ENCODE measurements at places on chromosomes 11 and 22.

- DNase-seq = no peak
These were observed 16.9 kb downstream of the MYRF start for GRCh38 chr11:61769169-61769920.

DNA sequence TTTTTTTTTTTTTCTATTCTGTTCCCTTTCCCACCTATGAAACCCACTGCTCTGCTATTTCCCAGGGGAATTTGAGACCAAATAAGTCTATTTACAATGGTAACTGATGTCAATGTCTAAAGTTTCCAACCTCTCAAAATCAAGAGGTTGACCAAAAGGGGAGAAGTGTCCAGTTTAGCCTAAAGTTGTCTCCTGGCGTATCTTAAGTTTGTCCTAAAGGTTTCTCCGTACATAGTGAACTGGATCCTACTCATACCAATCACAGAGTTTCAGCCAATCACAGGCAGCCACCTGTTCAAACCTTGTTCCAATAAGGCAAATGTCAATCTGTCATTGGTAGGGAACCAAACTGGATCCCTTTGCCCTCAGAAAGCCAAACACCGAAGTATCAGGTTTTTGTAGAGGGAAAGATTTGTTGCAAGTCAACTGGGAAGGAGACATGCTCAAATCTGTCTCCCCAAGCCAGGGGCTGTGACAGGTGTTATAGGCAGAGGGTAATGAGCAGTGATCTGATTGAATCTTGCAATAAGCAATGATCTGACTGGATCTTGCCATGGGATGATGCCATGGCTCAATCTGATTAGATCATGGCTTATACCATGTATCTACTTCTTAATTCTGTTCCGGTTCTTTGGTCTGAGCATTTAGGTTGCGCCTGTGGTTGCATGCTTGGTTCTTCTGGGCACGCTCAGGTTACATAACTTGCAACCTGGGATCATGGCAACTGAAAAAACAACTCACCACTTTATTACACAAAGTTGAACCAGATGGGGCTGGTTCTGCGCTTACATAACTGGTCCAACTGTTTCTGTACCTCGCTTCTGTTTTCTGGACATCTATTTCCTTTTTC is 1.1 kb upstream of the VPS37C start:
- DNase-seq = no peak

DNA sequence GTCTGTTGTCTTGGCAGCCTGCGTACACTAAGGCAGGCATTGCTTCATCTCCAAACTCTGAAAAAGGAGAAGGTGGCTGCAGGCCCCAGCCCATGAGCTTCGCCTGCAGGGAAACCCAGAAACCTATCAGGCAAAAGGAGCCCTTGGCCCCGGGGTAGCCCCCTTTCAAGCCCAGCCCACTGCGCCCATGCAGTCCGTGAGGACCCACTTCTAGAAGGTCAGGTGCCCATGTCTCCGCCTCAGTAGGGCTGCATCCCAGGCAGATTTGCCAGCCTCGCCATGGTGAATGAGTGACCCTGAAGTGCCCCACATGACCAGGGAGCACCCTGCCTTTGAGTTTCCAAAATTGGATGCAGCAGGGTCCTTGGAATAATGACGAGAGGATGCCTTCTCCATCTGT is 1158.4 kb downstream of the BRD1 start:
- DNase-seq = no peak

- no peak for DNase-seq
These were observed 12.2 kb downstream of the OR5J2 start for GRCh38 chr11:56188602-56189001.

DNA sequence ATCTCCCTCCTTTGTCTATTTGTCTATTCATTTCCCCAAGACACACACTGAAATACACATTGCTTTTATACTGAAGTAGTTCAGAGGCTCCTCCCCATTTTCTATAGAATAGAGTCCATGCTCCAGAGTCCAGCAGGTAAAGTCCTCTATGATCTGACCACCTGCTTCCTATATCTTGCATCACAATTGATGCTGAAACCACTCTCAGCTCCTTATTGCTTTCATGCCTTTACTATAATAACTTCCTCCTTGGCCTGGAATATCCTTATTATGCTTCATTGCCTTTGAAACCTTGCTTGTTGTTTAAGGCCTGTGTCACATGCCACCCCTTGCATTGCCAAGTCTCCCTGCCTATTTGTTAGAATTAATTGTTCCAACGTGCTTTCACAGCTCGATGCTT is 12.6 kb downstream of the OR6Q1 start:
- no peak for DNase-seq

- DNase-seq = no peak
These were observed 122.3 kb upstream of the SNX19 start for GRCh38 chr11:131038597-131038996.

DNA sequence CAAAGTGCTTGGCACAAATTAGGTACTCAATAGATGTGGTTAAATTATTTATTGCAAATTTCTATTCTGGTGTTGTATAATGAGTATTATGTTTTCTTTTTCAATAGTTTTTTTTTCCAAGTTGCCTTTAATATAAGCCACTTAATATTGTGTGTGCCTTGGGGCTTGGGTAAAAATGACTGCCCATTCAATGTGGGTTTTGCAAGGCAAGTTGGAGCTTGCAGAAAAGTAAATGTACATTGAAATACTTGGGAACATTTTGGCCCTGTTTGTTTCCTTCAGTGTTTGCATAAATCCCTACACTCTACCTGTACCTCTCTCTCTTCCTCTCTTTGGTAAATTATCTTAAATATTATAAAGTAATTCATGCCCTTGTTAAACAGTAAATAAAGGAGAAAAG is 2.1 kb upstream of the CCDC81 start:
- no peak for DNase-seq

GRCh38 chr11:45527898-45528297 is 137.5 kb downstream of the CHST1 start:
- DNase-seq = no peak

GRCh38 chr11:66116576-66117361 is 46.7 kb downstream of the PACS1 start:
- DNase-seq = no peak

DNA sequence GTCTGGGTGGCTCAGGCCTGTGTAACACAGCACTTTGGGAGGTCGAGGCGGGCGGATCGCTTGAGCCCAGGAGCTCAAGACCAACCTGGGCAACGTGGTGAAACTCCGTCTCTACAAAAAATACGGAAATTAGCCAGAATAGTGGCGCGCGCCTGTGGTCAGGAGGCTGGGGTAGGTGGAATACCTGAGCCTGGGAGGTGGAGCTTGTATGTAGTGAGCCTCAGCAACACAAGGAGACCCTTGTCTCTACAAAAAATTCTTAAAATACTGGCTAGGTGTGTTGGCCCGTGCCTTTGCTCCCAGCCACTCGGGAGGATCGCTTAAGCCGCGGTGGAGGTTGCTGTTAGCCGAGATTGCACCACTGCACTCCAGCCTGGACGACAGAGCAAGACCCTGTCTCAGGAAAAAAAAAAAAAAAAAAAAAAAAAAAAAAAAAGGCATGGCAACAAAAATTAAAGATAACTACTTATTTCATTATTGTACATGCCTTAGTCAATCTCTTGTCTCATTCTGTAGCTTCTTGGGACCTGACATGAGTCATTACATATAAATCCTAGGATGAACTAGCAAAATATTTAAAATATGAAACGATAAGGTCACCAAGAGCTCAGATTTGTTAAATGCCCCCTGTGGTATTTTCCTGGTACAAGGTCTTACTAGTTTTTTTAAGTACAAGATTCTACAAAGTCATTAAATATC is 1.1 kb downstream of the TAF1D start:
- no peak for DNase-seq

DNA sequence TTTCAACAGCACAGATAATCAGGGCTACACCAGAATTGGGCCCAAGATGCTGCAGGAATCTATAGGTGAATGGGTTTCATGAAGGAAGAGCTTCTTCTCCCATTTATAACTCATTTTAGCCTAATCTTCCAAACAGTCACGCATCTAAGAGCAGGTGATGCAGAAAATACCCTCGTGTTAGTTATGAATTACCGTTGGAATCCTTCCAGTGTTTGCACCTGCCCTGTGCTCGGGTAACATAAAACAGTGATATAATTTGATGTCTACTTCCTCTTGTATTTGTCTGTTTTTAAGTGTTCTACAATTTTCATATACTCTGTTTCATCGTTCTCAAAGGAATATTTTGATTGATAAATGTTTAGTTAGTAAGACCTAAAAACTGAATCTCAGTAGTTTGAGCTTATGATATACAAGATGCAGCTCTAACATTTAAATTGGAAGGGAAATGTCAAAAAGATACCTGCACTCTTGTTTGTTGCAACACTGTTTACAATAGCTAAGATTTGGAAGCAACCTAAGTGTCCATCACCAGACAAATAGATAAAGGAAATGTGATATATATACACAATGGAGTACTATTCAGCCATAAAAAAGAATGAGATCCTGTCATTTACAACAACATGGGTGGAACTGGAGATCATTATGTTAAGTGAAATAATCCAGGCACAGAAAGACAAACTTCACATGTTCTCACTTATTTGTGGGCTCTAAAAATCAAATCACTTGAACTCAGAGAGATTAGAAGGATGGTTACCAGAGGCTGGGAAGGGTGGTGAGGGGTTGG is 42.1 kb downstream of the PPARA start:
- DNase-seq = no peak

GRCh38 chr11:15276621-15277020 is 161.9 kb downstream of the INSC start:
- no peak for DNase-seq

DNA sequence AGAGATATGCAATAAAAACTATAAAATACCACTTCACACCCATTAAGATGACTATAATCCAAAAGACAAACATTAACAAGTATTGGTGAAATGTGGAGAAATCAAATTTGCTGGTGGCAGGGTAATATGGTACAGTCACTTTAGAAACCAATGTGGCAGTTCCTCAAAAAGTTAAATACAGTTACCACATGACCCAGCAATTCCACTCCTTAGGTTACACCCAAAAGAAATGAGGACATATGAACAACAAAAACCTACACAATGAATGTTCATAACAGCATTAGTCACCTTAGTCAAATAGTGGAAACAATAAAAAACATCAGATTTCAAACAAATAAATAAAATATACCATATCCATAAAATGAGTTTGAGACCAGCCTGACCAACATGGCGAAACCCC is 52.6 kb downstream of the RDX start:
- DNase-seq = no peak

DNA sequence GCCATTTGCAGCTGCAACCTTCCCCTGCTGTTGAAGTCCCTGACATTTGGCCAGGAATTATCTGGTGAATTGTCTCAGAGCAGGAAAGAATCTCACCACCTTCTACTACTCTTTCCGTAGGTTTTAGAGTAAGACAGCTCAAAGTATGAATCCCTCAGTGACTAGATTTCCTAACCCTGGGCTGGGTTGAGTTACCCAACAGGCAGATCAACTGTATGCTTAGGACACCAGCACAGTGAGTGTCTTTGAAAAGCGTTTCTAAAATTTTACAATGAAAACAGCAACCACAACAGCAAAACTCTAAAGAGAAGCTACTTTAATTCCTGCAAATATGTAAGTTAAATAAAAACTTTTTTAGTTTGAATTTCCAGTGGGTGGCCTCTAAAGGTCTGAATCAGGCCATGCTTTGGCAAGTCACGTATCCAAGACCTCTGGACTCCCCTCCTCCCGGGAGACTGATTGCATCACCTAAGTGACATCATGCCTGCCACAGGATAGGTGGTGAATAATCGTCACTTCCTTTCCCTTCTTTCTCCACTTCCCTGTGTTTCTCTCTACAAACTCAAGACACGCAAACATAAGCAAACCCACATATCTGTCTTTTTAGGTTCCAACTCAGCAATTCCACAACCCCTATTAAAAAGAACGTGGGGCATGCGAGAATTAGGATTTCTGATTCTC is 7.8 kb downstream of the OR8B12 start:
- DNase-seq = no peak

DNA sequence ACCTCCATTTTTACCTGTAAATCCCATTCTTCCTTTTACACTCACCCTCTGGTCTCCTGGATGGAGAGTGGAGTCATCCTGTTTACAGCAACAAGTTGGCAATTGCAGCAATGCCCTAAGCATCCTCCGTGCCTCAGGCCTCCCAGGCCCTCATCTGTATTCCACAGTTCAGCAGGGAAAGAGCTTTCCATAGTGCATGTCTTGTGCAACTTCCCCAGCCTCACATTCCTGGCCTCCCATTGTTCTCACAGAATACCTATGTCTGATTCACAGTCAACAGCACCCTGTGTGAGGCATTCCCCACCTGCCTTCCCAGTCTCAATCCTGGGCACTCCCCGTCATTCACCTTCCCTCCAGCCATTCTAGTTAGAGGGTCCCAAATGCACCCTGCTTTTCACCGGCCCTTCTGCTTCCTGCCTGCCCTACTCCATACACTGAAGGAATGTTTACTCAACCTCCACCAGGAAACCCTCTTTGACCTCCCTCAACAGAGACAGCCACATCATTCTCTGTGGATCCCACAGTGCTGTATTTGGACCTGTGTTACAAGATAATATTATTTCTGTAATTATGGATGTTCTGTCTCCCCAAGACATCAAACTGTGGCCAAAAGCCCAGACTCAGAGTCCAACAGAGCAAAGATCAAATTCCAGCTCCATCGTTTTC is 405.7 kb downstream of the BUD13 start:
- no peak for DNase-seq

GRCh38 chr11:46302866-46303265 is 25.4 kb downstream of the CREB3L1 start:
- DNase-seq = no peak

- no peak for DNase-seq
These were observed 16.1 kb upstream of the EED start for GRCh38 chr11:86228269-86229038.

GRCh38 chr11:87432022-87432421 is 394.3 kb downstream of the TMEM135 start:
- DNase-seq = no peak

GRCh38 chr11:70466154-70466553 is 67.8 kb downstream of the CTTN start:
- no peak for DNase-seq

DNA sequence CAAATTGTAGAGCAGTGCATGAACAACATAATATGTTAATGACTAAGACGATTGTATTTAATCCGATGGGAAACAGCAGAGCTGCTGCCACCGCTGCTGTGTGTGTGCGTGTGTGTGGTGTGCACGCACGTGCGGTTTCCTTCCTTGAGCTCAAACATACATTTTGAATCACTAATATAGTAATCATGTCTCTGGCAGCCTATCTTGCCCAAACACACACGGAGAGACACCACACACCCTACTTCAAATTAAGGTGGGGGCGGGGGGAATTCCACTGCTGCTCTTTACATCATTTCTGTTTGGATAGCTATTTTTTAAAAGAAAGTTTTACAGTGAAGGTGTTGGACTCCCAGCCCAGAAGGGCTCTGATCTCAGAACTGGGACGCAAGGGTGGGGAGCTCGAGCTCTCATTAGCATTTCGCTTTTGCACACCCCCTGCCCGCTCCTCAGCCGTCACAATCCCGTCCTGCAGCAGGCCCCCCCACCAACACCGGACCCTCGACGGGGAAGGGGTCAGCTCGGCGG is 651 bp upstream of the FAM83F start:
- DNase-seq = peak; percentile 11

DNA sequence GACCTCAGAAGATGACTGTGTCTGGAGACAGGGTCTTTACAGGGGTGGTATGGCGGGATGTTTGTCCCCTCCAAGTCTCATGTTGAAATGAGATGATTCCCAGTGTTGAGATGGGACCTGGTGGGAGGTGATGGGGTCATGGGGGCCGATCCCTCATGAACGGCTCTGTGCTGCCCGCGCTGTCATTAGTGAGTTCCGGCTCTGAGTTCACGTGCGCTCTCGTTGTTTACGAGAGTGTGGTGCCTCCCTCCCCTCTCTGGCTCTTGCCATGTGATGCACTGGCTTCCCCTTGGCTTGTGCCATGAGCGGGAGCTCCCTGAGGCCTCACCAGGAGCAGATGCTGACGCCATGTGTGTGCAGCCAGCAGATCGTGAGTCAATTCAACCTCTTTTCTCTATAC is 830.8 kb downstream of the TBC1D22A start:
- no peak for DNase-seq
